ENCODE measurements at places on chromosomes 3 and 15. TPM values are rescaled to one million over a fixed set of nuclear protein-coding genes. Genes with fewer than 3 reads are reported as not detected.

DNA sequence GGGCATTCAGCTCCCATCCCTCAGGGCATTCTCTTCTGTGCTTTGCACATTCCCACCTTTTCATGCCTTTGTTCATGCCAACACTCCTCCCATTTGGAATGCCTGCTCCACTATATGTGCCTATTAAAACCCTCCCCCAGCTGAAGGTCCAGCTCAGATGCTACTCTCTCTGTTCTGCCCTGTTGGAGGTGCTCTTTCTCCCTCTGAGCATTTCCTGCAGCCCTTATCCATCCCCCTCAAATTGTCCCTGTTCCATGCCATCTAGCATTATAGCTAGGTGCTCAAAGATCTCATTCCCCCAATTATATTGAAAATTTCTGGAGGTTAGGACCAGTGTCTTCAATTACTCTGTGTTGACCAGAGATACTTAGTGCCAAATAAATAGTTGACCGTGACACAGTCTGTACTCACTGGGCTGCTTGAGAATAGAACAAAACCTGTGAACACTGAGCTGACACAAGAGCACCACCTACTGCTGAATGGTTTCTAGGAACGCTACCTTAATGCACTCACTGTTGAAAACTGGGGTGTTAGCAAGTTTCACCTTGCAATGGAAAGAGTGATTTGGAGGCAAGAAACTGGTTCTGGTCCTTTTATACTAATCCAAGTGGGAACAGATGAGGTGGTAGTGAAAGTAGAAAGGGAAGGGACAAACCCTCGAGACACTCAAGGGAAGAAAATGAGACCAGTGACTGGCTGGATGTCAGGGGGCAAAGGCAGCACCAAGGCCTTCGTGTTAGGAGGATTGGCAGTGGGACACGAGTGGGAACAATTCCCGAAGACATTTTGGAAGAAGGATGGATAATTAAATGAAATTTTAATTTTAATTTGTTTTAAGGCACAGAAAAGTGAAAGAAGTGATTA lies 289.8 kb upstream of the ROPN1 start:
- H3K4me1 ChIP-seq = no peaks in the 10 kb centered on the region
- no peak for DNase-seq
- H3K27ac ChIP-seq = no peak overlapping the region
- H3K36me3 ChIP-seq = no peaks in the 10 kb centered on the region

DNA sequence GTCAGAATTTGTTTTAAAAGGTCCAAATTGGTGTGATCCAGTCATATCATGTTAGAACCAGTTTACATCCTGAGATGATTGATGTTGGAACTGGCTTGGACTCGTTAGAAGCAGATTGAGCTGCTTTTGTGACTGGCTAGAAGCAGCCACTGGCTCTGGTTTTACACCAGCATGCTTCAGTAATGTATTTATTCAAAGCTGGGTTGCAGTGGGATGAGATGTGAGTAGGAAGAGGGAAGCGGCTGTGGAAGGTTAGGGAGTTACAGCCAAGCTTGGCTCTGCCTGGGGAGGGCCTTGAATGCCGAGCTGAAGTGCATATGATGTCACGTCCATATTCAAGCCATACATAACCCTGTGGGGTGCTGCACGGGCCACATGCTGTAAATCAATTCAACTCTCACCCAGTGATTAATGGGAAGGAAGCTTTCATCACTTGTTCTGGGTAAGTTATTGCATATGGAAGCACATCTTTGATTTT lies 104.0 kb upstream of the SMAD3 start:
- no peaks in the 10 kb centered on the region for H3K36me3 ChIP-seq
- peaks cover 7% of the 10 kb centered on the region for H3K4me1 ChIP-seq
- DNase-seq = no peak
- H3K4me3 ChIP-seq = no peak overlapping the region
- H3K27ac ChIP-seq = no peak overlapping the region

DNA sequence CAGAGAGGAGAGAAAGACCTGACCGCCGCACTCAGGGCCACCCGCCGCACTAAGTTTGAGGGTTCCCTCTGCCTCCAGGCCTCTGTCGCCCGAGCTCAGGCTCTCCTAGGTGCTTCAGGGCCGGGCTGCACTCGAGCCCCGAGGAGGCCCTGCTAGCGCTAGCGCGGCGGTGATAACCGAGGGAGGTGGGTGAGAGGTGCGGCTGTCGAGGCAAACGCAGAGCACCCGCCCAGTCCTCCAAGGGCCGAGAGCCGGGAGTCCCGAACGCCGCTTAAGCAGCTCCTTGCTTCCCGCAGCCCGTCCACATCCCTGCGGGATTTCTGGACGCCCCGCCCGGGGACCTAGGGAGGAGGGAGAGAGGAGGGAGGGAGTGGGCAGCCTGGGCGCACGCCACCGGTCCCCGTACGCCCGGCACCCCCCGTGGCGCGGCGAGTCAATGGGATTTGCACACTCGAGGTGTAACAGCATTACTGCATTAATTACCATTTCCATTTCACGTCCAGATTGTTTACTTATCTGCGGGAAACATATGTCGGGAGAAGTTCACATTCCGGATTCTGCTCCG lies 6.8 kb downstream of the SOX14 start:
- DNase-seq = no peak
- H3K27me3 ChIP-seq = peaks cover 85% of the 10 kb centered on the region
- H3K27ac ChIP-seq = no peak overlapping the region
- peaks cover 8% of the 10 kb centered on the region for H3K4me1 ChIP-seq

DNA sequence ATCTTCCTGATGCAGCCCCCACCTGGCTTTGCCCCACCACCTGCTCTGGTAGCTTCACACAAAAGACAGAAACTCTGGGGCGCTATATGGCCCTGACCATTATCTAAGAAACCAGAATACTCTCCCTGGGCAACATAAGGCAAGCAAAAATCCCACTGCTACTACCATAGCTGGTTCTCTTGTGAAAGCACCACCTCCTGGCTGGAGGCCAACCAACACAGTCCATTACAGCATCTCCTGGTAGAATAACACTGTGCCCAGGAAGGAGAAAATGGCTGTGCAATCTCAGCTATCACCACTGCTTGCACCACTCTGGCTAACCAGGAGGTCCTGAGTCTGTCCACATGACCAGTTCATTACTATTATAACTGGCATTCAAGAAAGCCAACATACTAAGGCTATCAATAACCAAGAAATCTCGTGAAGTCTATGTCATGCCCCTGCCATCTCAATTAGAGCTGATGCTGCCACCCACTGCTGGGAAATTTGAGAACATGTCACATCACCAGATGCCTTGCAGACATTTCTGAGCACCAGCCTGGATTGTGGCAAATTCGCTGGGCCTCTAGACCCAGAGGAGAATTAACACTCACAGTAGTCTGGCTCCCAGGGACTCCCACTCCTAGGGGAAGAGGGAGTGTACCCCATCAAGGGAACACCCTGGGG lies 1114.8 kb downstream of the ROBO2 start:
- no peaks in the 10 kb centered on the region for H3K36me3 ChIP-seq
- no peaks in the 10 kb centered on the region for H3K4me1 ChIP-seq
- DNase-seq = no peak
- no peak overlapping the region for H3K27ac ChIP-seq
- H3K4me3 ChIP-seq = no peak overlapping the region

Gene LRRK1
- 0.40 TPM for total RNA-seq

DNA sequence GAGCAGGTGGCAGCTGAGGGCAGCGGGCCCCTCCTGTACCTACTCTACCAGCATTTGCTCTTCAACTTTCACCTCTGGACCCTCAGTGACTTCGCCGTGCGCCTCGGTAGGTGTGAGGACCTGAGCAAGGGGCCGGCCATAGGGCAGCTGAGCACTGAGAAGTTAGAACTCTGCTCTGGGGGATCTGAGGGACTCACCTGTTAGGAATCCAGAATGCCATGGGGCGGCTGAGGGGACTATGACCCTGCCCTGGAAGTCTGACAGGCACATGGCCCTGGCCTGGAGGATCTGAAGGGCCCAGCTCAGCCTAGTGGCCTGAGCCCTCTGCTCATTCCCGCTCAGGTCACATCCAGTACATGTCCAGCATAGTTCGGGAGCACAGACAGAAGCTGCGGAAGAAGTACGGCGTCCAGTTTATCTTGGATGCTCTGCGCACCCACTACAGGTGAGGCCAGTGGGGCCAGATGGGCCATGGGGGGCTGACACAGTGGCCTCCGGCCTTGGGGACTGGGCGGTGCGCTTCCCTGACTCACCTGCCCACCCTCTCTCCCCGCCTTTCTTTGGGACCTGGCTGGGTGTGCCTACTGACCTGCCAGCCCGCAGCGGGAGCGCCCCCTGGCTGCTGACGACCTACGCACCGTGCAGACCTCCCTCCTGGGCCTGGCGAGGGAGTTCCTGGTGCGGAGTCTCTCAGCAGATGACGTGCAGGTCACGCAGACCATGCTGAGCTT lies 18.8 kb downstream of the NBEAL2 start:
- H3K27me3 ChIP-seq = no peaks in the 10 kb centered on the region
- peaks cover 13% of the 10 kb centered on the region for H3K4me1 ChIP-seq
- peak overlapping the region; percentile 63 for H3K27ac ChIP-seq
- H3K36me3 ChIP-seq = peaks cover 33% of the 10 kb centered on the region

Data from activated CD4-positive, alpha-beta T cell treated with anti-CD3 and anti-CD28 coated beads, Interleukin-2, amount 10 ng/mL, durations not matched to agents 7 days and 5 days (primary cell).